Liver (tissue), 10 donors: ENCODE measurements at places on chromosomes 3 and 15. TPM values are rescaled to one million over a fixed set of nuclear protein-coding genes. Genes with fewer than 3 reads are reported as not detected.
A peak's percentile ranks its signal among the peaks of the same experiment; 100 is the strongest.

- H3K36me3 ChIP-seq = no peaks in the 10 kb centered on the region
- peak overlapping the region; percentile 42 for H3K4me3 ChIP-seq
- peak overlapping the region; percentile 31 for H3K27ac ChIP-seq
- peaks cover 22% of the 10 kb centered on the region for H3K4me1 ChIP-seq
- H3K27me3 ChIP-seq = no peaks in the 10 kb centered on the region
Observed at GRCh38 chr3:46693892-46694226, 380 bp upstream of the ALS2CL start.

- H3K36me3 ChIP-seq = no peaks in the 10 kb centered on the region
- H3K4me3 ChIP-seq = no peak overlapping the region
- peaks cover 18% of the 10 kb centered on the region for H3K4me1 ChIP-seq
- no peaks in the 10 kb centered on the region for H3K27me3 ChIP-seq
- peak; percentile 65 for DNase-seq
Observed at GRCh38 chr3:126528800-126529541, 5.0 kb downstream of the CHST13 start.

GRCh38 chr3:9198261-9198660, 51.2 kb downstream of the SRGAP3 start:
- no peaks in the 10 kb centered on the region for H3K4me1 ChIP-seq
- no peak overlapping the region for H3K27ac ChIP-seq
- H3K36me3 ChIP-seq = no peaks in the 10 kb centered on the region

GRCh38 chr3:146262371-146263110, 11.6 kb upstream of the PLSCR4 start:
- H3K27ac ChIP-seq = no peak overlapping the region
- no peak for DNase-seq
- no peaks in the 10 kb centered on the region for H3K27me3 ChIP-seq
- H3K4me1 ChIP-seq = peaks cover 12% of the 10 kb centered on the region
- H3K36me3 ChIP-seq = no peaks in the 10 kb centered on the region

- H3K27ac ChIP-seq = no peak overlapping the region
- H3K36me3 ChIP-seq = no peaks in the 10 kb centered on the region
- peaks cover 39% of the 10 kb centered on the region for H3K27me3 ChIP-seq
- DNase-seq = no peak
Observed at GRCh38 chr3:62379321-62379798, 6.0 kb upstream of the FEZF2 start.

DNA sequence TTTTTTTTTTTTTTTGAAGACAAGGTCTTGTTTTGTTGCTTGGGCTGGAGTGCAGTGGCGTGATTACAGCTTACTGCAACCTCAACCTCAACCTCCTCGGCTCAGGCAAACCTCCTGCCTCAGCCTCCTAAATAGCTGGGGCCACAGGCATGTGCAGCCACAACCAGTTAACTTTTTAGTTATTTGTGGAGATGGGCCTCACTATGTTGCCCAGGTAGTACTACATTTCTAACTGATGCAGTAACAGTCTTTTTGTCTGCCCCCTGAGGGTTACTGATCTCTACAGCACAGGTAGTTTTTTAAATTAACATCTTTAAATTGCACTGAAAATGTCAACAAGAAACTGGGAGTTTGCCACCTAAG, 3.4 kb upstream of the LMLN start:
- H3K4me3 ChIP-seq = no peak overlapping the region
- no peak for DNase-seq
- H3K36me3 ChIP-seq = peaks cover 11% of the 10 kb centered on the region
- no peak overlapping the region for H3K27ac ChIP-seq

GRCh38 chr3:39961230-39961629, 151.8 kb downstream of the MYRIP start:
- H3K36me3 ChIP-seq = no peaks in the 10 kb centered on the region
- no peaks in the 10 kb centered on the region for H3K27me3 ChIP-seq
- H3K4me1 ChIP-seq = no peaks in the 10 kb centered on the region
- DNase-seq = no peak

DNA sequence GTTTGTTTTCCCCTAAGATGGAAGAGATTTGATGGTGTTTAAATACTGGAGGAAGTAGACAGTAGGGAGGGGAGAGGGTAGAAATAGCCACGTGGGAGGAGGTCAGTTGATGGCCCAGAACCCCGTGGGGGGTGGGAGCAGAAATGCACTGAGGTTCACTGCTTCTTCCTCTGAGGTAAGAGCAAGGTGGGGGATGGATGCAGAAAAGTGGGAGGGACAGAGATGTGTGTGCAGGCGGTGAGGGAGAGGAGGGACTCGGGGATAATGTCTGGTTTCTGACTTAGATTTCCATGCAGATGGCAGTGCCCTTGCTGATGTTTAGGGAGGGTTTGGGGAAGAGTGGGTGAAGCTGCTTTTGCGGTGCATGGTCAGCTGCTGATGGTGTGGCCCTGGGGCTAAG, 102.9 kb downstream of the ARNT2 start:
- no peak for DNase-seq
- H3K27me3 ChIP-seq = no peaks in the 10 kb centered on the region
- no peak overlapping the region for H3K4me3 ChIP-seq
- no peaks in the 10 kb centered on the region for H3K4me1 ChIP-seq
- no peaks in the 10 kb centered on the region for H3K36me3 ChIP-seq
- no peak overlapping the region for H3K27ac ChIP-seq

DNA sequence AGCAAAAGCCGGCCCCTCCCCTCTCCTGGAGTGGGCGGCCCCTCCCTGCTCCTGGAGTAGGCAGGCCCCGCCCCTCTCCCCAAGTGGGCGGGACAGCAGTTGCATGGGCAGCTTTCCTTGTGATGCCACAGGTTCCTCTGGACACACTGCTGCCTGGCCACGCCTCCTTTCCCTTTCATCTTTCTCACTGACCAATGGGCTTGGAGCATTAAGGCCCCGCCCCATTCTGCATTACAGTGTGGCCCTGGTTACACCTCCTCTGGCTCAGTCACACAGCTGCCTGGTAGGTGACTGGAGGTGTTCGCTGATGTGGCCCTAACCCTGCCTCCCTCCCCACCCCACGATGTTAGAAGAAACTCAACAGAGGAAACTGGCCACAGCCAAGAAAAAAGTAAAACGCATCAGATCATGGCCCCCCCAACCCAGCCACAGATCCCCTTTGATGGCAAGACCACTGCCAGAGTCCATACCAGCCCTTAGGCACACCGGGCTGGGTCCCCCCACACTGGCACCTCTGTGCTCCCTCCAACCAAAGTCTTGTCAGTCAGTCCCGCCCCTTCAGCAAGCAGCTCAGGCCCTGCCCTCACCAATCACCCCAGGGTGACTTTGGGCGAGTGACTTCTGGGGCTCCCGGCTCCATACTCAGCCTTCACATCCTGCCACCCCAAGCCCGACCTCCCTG, 84.3 kb downstream of the ADAMTS7 start:
- H3K4me1 ChIP-seq = no peaks in the 10 kb centered on the region
- H3K4me3 ChIP-seq = no peak overlapping the region
- DNase-seq = no peak
- no peaks in the 10 kb centered on the region for H3K36me3 ChIP-seq
- H3K27ac ChIP-seq = no peak overlapping the region
- no peaks in the 10 kb centered on the region for H3K27me3 ChIP-seq

- H3K36me3 ChIP-seq = no peaks in the 10 kb centered on the region
- DNase-seq = no peak
- no peak overlapping the region for H3K4me3 ChIP-seq
- no peak overlapping the region for H3K27ac ChIP-seq
- H3K27me3 ChIP-seq = peaks cover 14% of the 10 kb centered on the region
- no peaks in the 10 kb centered on the region for H3K4me1 ChIP-seq
Observed at GRCh38 chr3:127123533-127123932, 69.4 kb upstream of the PRR23E start.

DNA sequence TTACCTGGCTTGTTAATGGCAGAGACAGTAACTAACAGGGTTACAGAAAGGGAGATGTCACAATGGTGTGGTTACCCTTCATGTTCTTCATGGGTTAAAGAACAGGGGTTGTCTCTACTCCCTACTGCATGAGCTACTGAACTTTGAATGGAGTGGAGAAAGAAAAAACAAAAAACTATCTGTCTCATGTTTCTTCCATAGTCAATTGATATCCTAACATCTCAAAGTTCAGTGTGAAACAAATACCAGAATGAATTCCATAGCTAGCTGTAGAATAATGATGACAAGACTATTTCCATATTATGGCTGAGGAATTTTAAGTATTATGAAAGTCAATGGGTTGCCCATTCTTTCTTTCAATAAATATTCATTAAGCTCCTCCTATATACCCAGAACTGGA, 161.3 kb upstream of the LPP start:
- no peak overlapping the region for H3K27ac ChIP-seq
- no peaks in the 10 kb centered on the region for H3K27me3 ChIP-seq
- no peak overlapping the region for H3K4me3 ChIP-seq
- no peak for DNase-seq
- H3K36me3 ChIP-seq = no peaks in the 10 kb centered on the region

- H3K36me3 ChIP-seq = no peaks in the 10 kb centered on the region
- no peaks in the 10 kb centered on the region for H3K27me3 ChIP-seq
- no peak overlapping the region for H3K27ac ChIP-seq
- no peak for DNase-seq
Observed at GRCh38 chr3:140905559-140905958, 36.1 kb upstream of the SLC25A36 start.

Gene CHRNA7
- total RNA-seq = 0.08 TPM

Gene CCDC12
- total RNA-seq = 27.9 TPM

Gene PLD1
- total RNA-seq = 31.5 TPM

Gene UROC1
- total RNA-seq = 28.4 TPM

Gene C3orf85
- total RNA-seq = 8.5 TPM
